ENCODE measurements at places on chromosomes 1 and 21.
A peak's percentile ranks its signal among the peaks of the same experiment; 100 is the strongest.

DNA sequence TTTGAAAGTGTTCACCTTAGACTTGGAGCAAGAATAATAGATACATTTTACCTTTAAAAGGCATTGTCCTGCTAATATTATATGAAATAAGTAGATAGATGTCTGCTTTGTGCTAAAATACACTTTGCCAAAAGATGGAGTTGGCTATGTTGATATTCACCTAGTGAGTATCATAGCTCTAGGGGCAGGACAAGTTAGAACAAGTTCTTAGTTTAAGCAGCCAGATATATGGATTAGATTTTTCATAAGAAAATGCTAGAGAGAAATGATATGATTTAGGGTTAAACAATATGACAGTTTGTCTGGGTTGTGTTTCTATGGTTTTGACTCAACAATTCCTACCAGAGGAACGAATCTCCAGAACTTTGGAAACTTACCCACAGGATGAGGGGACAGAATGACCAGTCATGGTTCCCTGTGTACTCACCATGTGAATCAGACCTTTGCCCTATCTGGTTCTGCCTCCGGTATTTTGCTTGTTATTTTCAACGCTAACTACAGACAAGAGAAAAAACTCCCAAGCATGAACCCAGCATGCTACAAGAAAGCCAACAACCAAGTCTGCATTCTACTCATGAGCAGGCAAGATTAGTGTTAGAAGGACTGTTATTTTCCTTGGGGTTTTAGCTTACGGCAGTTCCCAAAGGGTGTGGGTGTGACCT is 1.7 kb downstream of the F5 start:
- no peak for DNase-seq

DNA sequence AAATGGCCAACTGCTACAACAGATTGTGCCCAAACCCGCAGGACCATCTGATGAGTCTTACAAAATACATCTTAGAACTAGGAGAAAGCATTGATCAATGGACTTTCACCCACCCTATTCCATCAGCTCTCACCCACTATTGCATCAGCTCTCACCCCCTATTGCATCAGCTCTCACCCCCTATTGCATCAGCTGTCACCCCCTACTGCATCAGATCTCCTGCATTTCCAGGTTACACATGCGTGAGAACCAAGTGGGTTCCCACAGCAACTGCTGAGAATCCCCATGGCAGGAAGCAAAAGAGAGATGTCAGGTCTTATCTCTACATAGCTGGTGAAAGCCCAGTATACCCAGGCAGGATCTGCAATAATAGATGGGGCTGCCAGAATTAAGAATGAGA is 533.5 kb downstream of the LTN1 start:
- DNase-seq: no peak

DNA sequence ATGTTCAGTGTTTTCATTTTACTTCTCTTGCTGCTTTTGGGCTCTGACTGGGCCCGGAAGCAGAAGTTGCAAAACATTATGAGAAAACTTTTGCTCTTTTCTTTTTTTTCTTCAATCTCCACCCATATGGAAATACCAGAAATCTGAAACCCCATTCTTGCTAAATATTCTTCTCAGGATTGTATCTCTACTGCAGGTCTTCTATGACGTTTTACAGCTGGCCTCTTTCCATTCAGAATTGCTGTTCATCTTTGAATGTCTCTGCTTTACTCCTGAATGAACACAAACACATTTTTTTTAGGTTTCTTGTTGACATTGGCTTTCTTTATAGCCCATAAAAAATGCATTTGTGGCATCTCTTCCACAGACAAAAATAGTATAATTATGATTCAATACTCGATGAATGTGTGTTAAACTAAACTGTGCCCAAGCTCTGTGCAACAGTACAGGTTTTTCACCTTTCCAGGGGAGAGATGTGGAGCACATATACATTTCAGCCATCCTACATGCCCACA is 18.8 kb downstream of the PTPRC start:
- no peak for DNase-seq

- no peak for DNase-seq
Measured at GRCh38 chr1:53062708-53063591, 937 bp downstream of the PODN start.

- DNase-seq: no peak
Measured at GRCh38 chr1:237219751-237220642, 178.0 kb downstream of the RYR2 start.

DNA sequence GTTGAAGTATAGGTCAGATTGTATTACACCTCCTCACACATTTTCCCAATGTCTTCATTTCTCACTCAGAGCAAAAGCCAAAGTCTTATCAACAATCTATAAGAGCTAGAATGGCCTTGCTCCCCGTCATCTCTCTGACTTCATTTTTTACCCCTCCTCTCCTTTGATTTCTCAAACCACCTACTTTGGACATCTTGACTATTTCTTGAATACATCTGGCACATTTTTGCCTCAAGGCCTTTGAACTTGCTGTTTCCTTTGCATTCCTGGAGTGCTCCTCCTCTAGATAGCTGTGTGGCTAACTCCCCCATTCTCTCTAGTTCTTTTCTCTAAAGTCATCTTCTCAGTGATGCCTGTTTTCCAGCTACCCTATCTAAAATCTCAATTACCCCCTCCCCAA is 7.2 kb upstream of the XCL2 start:
- DNase-seq: no peak

DNA sequence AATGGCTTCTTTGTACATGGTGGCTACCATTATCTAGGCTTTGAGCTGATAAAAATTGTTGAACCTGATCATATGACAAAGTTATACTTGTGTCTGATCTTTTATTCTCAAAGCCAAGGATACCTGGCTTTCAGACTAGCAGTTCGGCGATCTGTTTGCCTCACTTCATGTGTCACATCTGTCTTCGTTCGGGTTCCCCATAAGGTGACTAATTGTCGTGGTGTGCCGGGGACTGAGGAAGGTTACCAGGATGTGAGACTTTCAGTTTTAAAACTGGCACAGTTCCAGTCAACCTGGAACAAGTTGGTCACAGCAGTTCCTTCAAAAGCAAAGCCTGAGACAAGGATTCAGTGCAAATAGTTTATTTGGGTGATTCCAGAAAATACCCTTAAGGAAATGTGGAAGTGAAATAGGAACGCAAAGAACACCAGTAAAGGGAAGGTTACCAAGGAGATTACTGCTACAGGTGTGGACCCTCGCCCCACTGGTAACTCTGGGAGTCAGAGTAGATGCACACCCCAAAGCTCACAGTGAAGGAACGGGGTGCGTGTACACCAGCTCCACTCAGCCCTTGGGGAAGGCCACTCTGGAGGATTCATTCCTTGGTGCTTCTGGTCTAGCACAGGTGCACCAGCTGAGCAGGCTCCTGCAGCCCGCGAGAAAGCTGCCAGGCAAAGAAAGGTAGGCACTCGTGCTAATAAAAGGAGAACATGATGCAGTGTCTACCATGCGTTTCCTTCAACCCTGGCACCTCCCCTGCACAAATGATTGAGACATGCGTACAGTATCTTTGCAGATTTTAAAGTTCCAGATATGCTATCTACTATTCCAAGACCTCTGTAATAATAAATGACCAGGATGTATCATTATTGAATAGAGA is 69.0 kb downstream of the VWA5B1 start:
- peak; percentile 20 for DNase-seq

DNA sequence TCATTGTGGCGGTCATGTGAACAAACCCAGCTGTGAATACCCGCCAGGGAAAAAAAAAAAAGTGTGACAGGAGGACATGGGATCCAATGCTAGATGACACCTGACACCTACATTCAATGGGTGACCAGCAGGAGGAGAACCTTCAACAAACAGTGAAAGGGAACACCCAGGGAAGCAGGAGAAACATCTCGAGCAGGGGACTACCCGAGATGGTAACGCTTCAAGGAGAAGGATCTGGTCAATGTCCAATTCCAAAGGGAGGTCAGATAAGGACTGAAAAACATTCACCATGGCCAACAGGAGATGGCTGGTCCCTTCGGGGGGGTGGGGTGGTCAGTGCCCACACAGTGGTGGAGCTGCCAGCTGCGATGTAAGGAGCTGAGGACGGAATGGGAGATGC is 46.3 kb downstream of the PTPN14 start:
- DNase-seq: peak; percentile 34

DNA sequence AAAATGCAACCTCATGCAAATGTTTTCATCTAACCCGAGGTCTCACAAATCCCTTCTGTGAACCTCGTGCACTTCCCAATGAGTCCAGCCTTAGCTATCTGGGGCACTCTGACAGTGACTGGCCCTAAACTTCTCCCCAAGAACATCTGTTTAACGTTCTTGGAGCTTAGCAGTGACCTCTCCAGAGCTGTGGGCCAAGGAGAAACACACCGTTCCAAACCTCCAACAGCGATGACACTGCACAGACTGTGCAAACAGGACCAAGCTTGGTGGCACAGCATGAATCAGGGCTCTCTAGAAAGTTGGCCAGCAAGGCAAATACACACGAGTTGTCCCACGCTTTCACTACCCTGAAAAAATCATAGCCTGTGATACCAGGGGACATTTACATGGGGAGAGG is 15.8 kb downstream of the BEND5 start:
- DNase-seq: no peak

DNA sequence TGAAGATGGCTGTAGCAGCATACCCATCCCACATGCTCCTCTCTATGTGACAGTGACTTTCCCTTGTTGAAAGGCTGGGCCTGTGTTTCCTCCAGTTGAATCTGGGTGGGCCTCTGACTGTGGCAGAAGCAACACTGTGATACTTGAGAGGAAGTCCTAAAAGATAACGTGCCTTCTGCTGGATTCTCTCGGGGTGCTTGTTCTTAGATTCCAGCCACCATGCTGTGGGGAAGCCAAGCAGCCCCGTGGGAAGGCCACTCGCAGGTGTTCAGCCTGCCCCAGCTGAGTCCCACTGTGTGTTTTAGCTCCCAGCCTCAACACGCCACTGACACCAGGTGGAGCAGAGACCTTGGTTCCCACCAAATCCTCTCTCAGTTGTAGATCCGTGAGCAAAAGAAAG is 31.5 kb downstream of the TRAPPC10 start:
- DNase-seq: no peak

- DNase-seq: peak; percentile 86
Measured at GRCh38 chr1:154434346-154435085, 29.4 kb downstream of the IL6R start.

DNA sequence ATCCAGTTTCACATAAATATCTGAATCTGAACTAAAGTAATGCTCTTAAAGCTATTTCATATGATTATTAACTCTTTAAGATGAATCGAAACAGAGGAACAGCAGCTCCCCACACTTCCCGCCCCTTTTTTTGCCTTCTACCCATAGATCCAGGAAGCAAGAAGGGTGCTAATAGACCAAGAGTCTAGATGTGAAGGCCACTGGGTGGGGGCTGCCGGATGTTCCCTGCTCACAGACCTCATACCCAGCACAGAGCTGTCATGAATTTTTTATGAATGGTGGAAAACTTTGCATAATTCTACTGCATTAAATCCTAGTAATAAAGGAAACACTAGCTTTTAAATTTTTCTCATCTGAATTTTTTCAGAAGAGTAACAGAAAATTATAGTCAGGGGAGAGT is 283.9 kb upstream of the SGIP1 start:
- no peak for DNase-seq

- no peak for DNase-seq
Measured at GRCh38 chr1:211068976-211069375, 65.0 kb downstream of the KCNH1 start.

DNA sequence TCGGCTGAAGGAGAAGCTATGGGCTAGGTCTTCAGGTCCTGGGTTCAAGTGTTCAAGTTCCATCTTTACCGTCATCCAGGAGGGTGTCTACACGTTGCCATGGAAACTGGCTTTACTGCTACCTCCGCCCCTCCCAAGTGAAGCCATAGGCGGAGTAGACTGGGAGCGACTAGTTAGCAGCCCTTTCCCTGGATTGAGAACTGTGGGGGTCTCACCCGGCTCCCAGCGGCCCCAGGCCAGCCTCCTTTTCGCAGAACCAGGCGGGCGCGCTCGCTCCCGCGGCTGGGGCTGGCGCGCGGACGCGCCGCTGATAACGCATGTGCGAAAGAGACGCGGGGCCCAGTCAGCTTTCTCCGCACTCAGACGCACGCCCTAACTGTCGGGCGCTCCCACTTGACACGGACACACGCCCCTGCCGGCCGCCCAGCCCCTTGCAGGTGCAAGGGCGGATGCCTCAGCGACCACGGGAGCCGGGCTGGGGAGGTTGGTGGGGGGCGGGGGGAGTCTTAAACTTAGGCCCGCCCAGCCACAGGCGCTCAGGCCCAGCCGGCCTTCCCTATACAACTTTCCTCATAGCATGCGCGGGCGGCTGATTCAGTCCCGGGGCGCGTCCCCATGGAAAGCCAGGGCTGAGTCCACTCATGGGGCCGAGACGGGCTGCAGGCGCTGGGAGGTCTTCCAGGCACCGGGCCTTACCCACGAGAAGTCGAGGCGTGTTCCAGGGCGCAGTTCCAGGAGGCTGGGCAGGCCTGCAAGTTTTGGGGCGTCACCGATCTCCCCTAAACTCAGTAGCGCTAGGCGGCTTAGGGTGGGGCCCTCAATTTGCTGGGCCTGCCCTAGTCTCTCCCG is 7.4 kb downstream of the EFNA4 start:
- peak; percentile 89 for DNase-seq

DNA sequence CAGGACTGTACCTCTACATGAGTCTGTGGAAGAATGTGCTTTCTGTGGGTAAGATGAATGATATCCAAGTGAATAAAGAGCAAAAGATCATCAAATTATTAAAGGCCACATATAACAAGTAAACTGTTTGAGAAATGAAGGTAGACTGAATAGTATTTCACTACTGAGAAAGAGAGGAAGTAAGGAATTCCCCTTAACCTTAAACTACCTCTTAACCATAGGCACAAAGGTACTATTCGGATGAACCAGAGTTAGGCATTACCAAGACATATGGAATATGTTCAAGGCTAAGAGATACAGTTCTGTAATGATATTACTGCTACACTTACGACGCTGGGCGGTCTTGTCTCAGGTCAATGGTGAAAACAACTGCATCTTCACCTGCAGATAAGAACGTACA is 25.5 kb downstream of the DCAF8 start:
- DNase-seq: no peak

- no peak for DNase-seq
Measured at GRCh38 chr1:207669528-207670009, 24.6 kb downstream of the CR1L start.

GRCh38 chr1:6497867-6498575 is 6.6 kb upstream of the PLEKHG5 start:
- DNase-seq: no peak

- DNase-seq: no peak
Measured at GRCh38 chr1:230771773-230772354, 24.7 kb downstream of the CAPN9 start.

DNA sequence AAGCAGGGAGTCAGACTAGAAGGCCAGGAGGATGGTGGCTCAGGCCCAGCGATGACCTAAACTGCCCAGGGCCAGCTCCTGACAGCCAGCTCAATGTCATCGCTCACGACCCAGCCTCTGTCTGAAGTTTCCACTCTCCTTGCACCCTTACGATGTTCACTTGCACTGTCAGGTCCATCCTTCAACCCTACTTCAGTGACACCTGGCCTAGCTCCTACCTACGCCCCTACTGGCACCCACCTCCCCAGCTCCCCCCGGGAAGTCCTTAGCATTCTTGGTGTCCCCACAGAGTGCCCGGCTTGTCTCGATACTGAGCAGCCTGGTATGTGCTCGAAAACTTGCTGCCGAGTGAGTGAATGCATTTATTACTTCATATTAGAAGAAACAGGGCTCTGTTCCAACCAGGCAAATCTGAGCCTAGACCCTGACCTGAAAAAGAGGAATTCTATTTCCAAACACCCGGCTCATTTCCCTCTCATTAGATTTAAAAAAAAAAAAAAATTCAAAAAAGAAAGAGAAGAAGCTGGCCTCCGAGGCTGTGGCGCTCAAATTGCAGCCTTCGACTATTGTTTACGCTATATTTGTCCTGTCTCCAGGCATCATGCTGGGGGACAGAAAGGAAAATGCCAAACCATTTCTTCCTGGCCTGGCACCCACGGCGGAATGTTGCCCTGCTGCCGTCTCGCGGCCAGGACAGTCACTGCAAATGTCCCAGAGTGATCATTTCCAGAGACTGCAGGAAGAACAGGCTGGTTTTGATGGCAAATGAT is 29.8 kb upstream of the LRRC38 start:
- no peak for DNase-seq
